Frontal cortex (tissue), 4 donors: ENCODE measurements at places on chromosomes 4 and X.

GRCh38 chrX:129825746-129826505, 17.8 kb downstream of the ZDHHC9 start:
- DNase-seq: no peak

DNA sequence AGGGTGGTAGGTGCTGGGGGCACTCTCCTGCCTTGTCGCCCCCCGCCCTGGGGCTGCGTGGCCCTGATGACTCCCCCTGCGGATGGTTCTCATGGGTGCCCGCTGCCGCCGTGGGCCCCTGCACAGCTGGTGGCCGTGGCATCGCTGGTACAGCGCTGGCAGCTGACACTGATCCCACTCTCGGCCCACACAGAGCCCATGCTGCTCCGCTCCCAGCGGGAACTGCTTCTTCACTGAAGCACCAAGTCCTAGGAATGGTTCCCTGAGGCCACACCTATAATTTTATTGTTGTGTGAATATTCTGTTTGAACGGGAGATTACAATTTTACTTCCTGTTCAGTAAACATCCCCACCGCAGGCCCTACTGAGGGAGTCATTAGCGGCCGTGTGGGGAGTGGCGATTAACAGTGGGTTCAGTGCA, 138.6 kb upstream of the NKX1-1 start:
- no peak for DNase-seq

GRCh38 chr4:8380511-8381415, 59.8 kb downstream of the ACOX3 start:
- no peak for DNase-seq

DNA sequence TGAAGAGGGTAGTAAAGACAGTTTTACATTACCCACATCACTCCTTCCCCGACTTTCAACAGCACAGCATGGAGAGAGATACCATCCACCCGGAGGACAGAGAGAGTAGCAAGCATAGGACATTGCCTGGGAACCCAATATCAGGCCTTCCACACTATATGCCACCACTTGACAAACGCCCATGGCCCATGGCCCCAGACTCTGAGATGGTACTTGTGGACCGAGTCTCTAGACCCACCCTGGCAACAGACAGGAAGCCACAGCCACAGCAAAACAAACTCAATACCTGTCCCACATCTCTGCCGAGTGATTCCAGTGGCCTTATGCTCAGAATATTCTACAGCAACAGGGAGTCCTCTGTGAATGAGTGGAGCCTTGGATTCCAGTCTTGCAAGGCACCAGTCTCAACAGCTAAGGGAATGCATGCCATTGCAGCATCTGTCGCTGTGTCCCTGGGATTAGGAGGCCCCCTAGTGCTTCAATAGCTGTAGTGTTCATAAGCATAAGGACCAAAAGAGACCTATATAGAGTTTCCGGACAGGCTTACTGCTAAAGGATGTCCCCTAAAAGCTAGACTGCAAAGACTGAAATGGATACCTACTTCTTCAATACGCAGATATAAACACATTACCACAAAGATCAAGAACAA, 14.7 kb upstream of the CT55 start:
- DNase-seq: peak; percentile 5

DNA sequence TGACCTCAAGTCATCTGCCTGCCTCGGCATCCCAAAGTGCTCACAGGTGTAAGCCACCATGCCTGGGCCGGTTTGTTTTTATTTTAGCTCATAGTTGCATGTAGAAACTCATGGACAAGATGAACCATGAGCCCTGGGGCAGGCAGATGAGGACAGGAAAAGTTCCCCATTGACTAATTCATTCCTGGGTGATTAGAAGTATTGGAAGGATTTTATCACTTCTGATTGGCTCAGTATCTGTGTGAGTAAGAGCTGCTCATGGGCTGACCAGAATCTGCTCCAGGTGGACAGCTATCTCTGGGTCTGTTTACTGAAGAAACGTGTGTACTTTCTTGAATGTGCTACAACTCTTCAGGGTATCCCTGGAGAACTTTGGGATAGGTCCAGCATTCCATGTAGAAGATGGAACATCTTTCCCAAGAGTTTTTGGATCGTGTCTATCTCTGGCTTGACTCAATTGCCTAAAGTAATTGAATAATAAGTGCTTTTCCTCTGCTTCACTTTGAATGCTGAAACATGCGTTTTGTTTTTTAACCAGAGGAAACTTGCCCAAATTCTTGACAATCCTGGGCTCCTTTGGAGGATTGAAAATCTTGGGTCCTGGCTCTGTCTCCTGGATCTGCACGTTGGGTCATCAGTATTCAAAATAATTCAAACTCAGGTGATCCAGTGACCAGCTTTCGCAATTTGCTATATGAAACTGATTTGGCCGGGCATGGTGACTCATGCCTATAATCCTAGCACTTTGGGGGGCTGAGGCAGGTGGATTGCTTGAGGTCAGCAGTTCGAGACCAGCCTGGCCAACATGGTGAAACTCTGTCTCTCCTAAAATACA, 88.6 kb upstream of the DHRSX start:
- no peak for DNase-seq

GRCh38 chr4:182286931-182287330, 43.7 kb downstream of the TENM3 start:
- DNase-seq: no peak

GRCh38 chr4:40307627-40308497, 27.3 kb upstream of the CHRNA9 start:
- DNase-seq: no peak

DNA sequence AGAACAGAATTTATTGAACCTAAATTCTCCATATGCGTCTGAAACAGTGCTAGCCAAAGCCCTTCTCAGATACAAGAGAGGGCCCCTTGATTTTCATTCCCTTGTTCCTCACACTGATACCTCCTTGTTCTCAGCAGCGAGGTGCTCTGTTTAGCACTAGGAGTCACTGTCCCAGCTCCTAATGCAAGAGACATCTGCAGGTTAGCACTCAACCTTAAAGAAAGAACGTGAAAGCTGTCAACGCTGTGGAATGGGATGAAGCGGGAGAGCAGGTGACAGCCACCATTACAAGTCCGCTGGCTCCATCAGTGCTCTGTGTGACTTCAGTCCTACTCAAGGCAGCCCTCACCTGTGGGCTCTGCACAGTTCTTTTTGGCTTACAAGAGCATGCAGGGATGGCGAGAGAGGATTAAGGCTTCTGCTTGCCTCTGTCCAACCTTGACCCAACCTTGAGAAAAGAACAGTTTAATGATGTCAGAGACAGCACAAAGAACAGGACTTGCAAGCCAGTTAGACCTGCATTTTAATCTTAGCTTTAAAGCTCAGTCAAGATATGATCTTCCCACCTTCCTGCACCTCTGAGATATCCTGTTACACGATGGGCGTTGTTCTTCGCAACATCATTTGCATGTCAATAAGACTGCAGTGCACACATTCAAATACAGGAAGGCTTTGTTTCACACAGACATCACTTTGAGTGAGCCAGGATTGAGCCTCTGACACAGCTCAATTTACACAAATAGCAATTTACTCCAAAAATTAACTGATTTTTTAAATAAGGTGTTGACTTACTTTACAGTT, 95.1 kb downstream of the ARSF start:
- DNase-seq: no peak

- DNase-seq: no peak
Measured at GRCh38 chr4:6990661-6991060, 52.5 kb upstream of the TADA2B start.

GRCh38 chr4:128424527-128425497, 137.2 kb upstream of the PGRMC2 start:
- no peak for DNase-seq

- DNase-seq: no peak
Measured at GRCh38 chrX:37677765-37678164, 7.8 kb upstream of the XK start.

GRCh38 chr4:37891260-37892159, 626 bp downstream of the TBC1D1 start:
- DNase-seq: peak; percentile 50

GRCh38 chrX:37746218-37746941, 33.5 kb upstream of the CYBB start:
- DNase-seq: no peak

GRCh38 chr4:188428935-188429334, 289.7 kb downstream of the TRIML1 start:
- no peak for DNase-seq

- no peak for DNase-seq
Measured at GRCh38 chr4:141330616-141331015, 109.9 kb downstream of the ZNF330 start.

DNA sequence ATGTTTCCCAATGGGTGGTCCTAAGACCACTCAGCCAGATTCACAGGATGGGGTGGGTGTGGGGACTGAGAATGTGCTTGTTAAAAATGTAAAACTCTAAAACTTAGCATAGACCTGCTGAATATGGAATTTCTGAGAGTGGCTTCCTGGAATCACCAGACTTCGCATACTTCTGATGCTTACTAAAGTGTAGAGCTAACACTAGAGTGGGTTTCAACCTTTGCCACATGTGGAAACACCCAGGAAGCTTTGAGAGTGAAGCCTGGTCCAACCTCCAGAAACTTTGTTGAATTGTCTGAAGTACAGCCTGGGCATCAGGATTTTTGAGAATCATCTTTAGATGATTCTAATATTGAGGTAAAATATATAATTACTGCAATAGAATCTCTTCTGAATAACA, 167.8 kb upstream of the EDNRA start:
- no peak for DNase-seq

DNA sequence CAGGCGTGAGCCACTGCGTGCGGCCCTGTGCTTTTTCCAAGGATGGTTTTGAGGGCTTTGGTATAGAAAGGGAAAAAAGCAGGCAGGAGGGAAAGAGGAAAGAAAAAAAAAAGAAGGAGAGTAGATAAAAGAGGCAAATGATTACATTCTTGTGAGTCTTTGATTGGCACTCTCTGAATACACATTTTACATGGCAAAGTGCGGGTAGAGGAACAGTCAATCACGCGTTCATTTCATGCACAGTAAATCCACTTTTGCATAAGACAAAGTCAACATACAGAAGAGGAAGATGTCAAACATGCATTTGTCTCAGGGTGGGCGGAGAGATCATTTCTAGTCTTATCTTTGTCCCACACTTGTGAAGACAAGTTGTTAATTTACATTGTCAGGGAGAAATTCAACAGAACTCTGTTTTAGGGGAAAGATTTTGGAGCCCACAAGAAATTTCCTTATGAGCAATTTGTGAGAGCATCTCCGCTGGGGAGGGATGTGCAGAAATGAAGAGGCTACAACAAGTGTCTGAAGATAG, 183.2 kb downstream of the DHRSX start:
- no peak for DNase-seq

GRCh38 chr4:153333874-153334273, 10.6 kb upstream of the MND1 start:
- no peak for DNase-seq

DNA sequence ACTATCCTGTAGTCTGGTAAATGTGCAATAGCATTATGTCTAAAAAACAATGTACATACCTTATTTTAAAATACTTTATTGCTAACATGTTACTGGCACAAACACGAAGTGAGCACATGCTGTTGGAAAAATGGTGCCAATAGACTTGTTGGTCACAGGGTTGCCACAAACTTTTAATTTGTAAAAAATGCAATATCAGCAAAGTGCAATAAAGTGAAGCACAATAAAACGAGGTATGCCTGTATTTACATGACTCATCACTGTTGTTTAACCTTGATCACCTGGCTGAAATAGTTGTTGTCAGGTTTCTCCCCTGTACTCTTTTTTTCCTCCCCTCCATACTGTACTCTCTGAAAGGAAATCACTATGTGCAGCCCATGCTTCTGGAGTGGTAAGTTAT, 56.5 kb downstream of the KLF8 start:
- DNase-seq: no peak

DNA sequence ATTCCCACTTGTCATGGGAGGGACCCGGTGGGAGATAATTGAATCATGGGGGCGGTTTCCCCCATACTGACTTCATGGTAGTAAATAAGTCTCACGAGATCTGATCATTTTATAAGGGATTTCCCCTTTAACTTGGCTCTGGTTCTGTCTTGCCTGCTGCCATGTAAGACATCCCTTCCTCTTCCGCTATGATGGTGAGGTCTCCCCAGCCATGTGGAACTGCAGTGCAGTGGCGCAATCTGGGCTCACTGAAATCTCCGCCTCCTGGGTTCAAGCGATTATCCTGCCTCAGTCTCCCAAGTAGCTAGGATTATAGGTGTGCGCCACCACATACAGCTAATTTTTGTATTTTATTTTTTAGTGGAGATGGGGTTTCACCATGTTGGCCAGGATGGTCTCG, 2.9 kb downstream of the HPGDS start:
- DNase-seq: no peak

DNA sequence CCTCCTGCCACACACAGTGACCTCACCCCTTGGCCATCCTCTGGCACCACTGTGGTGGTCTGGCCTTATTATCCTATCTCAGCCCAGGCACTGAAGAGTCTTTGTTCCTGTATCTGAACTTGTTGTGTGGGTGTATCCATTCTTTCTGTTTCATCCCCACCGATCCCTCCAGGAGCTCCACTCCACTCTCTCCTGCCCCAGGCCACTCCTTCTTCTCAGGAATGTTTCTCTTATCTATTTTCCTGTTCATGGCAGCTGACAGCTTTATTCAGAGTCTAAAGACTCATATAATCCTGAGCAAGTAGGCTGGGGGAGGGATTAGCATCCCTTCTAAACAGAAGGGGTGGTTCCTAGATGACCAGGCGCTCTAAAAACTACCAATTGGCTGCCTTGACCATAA, 150.0 kb downstream of the ANAPC10 start:
- DNase-seq: no peak

- DNase-seq: no peak
Measured at GRCh38 chr4:183546376-183546775, 41.5 kb downstream of the ING2 start.

- DNase-seq: no peak
Measured at GRCh38 chr4:40190880-40191815, 5.7 kb upstream of the RHOH start.

- no peak for DNase-seq
Measured at GRCh38 chr4:60588556-60588955, 611.6 kb upstream of the ADGRL3 start.

GRCh38 chr4:26985873-26986272, 125.2 kb downstream of the STIM2 start:
- DNase-seq: no peak

DNA sequence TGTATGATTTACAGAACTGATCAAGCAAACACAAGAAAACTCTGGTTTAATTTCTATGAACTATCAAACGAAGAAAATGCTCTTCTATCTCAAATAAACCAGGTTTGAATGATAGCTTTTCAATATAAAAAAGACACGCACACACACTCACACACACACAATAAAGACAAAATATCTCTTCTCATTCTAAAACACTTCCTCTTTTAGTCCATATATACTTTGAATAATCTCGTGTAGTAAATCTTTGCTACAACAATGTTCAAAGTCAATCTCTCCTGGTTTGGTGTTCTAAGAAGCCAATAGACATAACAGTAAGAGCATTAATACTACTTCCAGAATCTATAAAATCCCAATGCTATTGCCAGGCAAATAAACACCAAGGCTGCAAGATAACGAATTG, 13.3 kb downstream of the CXCL2 start:
- DNase-seq: no peak

GRCh38 chr4:48190839-48191238, 56.8 kb upstream of the TXK start:
- DNase-seq: no peak

DNA sequence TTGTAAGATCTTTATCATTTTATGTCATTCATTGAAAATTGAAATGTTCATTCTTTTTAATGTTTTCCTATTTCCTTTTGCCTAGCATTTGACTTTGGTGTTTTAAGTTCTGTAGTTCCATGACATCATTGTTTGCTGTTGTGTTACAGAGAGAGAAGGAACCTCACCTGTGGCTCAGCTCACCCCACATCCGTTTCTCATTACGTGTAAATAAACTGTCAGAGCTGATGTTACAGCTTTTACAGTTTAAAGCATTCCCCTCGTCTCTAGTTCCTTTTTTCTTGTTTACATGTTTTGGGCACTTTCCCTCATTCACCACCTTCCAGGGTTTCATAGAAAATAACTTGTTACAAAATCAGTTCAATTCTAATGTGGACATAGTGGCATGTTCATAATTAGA, 137.2 kb downstream of the FNIP2 start:
- no peak for DNase-seq
